COLO829 (cell line): ENCODE measurements at places on chromosomes 2 and 18.

DNA sequence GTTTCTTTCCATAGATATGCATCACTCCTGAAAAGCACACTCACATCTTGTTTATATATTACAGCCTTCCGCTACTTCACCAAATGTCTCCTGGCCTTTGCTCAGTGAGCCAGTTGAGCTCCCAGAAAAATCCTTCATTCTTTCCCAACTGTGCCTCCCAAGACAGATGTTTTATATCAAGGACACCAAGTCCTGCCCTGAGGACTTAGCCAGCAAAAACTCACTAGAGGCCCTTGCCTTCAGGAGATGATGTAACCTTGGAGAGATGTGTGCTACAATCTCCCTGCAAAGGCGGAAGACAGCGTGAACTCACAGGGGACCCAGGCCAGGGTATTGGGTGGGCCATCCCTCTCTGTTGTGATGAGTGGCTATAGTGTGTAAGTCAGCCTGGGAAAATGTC lies 86.1 kb upstream of the CTAGE1 start:
- DNase-seq, result no peak

DNA sequence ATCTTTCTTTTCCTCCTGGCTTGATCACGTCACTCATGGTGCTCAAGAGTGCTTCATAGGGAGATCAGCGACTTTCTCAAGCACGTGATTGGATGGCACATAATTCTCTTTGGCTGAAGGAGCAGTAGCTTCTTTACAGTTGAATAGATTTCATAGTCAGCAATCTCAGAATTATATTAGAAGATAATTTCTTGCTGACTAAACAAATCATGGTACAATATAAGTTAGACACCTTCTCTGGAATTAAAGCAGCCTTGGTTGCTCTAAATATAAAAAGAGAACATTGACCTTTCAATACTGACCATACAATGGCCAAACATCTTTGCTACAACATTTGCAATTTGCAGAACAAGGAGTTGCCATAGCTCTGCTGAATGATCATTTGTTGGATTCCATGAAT lies 238.5 kb upstream of the CHST9 start:
- no peak for DNase-seq

- no peak for DNase-seq
Measured at GRCh38 chr2:40130251-40130994, 321.5 kb downstream of the SLC8A1 start.

DNA sequence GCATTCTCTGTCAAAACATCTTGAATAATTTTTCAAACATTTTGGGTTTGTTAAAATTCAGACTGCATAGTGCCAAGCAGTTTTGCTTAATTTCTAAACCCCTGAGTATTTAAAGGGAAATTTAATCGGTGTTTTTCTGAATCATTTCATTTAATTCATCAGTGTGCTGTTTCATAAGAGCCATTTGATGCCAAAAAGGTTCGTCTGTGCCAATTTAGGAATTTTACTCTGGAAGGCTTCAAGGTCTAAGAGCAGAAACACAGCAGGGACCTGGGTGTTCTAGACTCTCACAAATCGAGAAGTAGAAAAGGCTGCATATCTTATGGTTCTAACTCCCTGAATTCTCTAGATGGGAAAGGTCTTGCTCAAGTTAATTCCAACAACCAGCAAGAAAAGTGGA lies 311.9 kb upstream of the NT5C1B start:
- no peak for DNase-seq

GRCh38 chr2:30960213-30960612 lies 153.0 kb upstream of the CAPN13 start:
- no peak for DNase-seq

GRCh38 chr2:133720429-133720828 lies 152.2 kb upstream of the NCKAP5 start:
- no peak for DNase-seq

GRCh38 chr18:31469629-31470028 lies 22.1 kb downstream of the DSG3 start:
- DNase-seq, result no peak

DNA sequence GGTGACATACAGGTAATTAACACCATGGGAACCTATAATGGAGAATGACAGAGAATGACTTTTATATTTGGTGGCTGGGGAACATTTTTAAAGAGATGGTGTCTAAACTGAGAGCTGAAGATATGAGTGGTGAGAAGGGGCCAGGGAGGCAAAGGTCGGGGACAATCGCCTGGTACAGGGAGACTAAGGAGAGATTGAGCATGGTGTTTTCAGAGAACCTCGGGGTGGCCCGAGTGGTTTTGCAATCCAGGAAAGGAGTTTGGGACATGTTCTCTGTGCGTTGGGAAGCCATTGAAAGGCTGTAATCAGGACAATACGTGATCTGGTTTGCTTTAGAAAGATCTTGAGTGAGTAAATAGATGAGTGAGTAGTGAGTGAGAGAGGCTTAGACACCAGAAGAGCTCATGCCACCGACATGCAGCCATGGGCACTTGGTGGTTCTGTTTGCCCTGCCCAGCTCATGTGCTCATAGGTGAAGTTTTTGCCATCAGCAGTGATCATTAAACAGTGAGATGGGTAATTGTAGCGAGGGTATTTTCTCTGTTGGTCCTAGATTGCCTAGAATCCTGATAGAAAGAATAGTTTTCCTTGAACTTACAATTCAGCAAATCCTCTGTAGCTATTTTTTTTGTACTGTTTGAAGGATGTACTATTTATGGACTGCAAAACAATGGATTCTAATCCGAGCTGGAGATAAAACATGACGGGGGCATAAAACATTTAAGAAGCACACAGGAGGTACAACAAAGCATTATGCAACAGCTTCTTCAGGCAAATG lies 114.7 kb downstream of the SH3RF3 start:
- DNase-seq, result no peak

GRCh38 chr2:9984217-9984739 lies 32.8 kb downstream of the GRHL1 start:
- DNase-seq, result peak; percentile 79

GRCh38 chr18:55013685-55014084 lies 54.4 kb upstream of the CCDC68 start:
- no peak for DNase-seq

DNA sequence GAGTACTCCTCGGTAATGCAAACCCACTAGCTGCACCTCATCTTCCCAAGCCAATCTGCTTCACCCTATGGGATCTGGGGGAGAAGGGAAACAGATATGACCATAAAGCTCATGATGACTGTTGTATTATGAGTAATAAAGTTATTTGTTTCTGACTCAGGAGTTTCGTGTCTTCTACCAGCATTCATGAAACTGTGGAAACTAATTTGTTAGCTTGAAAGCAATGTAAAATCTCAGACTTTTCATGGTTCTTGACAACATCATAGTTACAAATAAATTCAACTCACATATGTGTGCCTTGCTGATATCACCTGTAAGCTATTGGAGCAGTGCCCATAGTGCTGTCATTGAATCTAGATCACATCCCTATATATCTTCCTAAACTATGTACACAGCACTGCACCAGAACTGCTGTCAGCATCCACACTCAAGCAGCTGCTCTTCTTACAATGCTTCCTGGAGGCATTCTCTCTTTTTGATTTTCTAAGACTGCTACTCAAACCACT lies 135.6 kb upstream of the KYNU start:
- DNase-seq, result no peak

DNA sequence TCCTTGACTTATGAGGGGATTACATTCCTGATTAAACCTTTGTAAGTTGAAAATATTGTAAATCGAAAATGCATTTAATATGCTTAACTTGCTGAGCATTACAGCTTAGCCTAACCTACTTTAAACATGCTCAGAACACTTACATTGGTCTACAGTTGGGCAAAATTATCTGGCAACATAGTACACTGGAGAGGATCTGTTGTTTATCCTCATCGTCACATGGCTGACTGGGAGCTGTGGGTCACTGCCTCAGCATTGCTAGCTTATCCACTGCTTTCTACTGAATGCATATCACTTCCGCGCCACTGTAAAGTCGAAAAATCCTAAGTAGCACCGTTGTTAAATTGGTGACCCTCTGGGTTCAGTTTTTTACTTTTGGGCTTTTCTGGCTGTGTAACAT lies 13.7 kb downstream of the PMS1 start:
- DNase-seq, result no peak

- no peak for DNase-seq
Measured at GRCh38 chr2:15316370-15316814, 244.7 kb downstream of the NBAS start.

DNA sequence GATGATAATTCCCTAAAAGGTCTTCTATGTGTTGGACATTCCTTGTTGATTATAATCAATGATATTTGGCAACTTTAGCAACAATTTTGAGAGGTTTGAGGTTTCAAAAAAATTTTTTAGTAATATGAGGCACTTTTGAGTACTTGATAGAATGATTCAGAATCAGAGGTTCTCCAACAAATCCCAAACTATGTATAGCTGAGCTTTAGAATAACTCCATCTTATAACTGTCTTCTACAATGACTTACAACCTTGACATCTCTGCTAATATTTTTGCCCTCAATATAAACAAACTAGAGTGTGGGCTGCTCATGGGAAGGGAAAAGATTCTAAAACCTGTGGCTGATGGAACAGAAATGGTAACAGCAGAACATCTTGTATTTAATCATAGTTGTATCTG lies 21.5 kb upstream of the SERPINB7 start:
- DNase-seq, result no peak

- no peak for DNase-seq
Measured at GRCh38 chr2:37173741-37174140, 14.7 kb downstream of the SULT6B1 start.

DNA sequence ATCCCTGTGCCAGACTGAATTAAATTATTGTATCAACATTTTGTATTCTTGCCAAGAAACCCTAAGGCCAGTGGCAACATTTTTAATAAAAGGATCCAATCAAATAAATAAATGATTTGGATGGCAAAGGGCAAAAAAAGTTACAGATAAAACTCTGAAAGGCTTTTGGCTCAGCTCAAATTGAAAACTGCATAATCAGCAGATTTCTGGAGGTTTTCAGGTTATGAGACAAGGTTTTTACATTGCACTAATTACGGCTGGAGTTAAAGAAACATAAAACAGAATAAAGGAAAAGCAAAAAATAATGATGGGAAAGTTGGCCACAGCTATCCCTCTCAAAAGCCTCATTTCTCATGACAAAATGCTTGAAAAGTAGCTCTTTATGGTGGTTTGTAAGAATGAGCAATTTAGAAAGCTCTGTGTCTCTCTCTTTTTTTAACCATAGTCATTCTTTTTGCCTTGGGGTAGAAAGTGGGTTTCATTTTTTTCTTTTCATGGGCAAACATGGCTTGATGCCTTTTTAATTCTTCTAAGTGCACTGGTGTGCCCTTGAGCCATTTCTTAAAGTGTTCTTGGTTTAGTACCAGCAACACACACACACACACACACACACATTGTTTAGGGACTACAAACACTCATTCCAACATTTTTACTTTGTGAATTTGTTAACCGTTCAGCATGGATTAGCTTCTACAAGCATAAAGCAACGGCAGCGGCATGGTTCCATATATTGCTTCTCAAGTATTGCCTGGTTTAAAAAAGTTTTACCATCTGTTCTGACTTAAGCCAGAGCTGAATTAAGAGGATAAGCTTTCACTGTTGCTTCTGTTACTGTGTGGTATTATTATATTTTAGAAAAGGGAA lies 747.1 kb upstream of the FSHR start:
- DNase-seq, result no peak

- DNase-seq, result no peak
Measured at GRCh38 chr2:10918661-10919409, 7.1 kb downstream of the KCNF1 start.

- no peak for DNase-seq
Measured at GRCh38 chr2:191264647-191265081, 19.5 kb downstream of the MYO1B start.

- no peak for DNase-seq
Measured at GRCh38 chr2:30206461-30207430, 24.6 kb upstream of the LBH start.

- DNase-seq, result no peak
Measured at GRCh38 chr2:236632295-236633218, 62.9 kb downstream of the ACKR3 start.

- no peak for DNase-seq
Measured at GRCh38 chr2:224025874-224026273, 13.2 kb downstream of the SERPINE2 start.

- DNase-seq, result no peak
Measured at GRCh38 chr2:173394091-173394974, 39.7 kb downstream of the CDCA7 start.

DNA sequence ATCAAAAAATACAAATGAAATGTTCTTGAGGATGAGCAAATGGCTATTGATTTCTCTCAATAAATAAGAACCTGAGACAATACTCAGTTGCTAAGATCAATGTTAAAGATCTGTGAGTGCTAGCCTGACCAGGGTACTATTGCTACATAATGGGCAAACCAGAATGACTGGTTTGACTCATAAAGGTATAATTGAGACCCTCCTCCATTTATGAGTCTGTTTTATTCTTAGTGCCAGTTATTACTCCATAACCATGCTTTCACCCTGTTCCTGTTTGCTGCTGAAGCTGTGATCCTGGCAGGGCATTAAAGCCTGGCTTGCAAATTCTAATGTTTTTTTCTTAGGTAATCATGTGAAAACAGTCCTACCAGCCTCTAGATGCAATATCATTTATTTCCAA lies 56.6 kb upstream of the PPM1B start:
- DNase-seq, result no peak

DNA sequence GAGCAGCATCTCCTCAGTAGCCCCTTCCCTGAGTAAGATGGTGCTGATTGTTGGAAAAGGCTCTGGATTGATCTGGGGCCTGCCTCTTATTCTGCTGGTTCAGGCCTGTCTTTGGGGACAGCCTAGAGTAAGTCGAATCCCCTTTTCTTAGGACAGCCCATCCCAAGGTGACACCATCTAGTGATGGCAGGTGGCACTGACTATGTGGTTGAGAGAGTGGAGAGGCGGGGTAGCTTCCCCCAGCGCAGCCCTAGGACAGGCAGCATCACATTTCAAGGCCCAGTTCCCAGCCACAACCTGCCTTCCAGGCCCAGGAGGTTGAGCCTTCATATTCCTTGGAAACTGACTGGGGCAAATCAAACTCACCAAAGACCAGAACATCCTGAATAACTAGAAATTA lies 69.1 kb upstream of the B3GNT7 start:
- no peak for DNase-seq

GRCh38 chr2:179461420-179461819 lies 196.8 kb upstream of the SESTD1 start:
- DNase-seq, result no peak

- DNase-seq, result no peak
Measured at GRCh38 chr2:118231759-118232158, 143.5 kb downstream of the INSIG2 start.

DNA sequence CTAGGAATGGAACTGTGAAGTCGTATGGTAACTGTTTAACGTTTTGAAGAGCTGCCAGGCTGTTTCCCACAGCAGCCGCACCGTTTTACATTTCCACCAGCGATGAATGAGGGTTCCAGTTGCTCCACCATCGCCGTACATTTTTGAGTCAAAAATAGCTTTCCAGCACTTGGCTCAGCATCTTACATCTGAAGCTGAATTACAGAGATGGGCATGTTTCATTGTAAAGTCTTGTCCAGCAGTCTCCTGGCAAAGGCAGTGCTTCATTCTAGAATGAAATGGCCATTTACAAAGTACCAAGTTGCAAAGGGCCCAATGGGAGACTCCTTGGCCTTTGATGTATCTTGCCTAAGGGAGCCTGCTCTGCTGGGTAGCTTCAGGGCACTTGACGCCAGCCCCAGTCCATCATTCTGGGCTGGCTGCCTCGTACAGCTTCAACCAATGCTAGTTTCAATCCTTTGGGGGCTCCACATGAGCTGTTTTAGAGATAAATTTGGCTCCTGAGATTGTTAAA lies 45.1 kb downstream of the ATIC start:
- DNase-seq, result no peak

- DNase-seq, result no peak
Measured at GRCh38 chr18:79195716-79196683, 126.8 kb downstream of the ATP9B start.

- DNase-seq, result no peak
Measured at GRCh38 chr2:157620956-157621355, 7.7 kb downstream of the ACVR1C start.

- DNase-seq, result no peak
Measured at GRCh38 chr2:101931402-101931801, 60.4 kb upstream of the IL1R2 start.
